Large intestine (tissue), 12 donors: ENCODE measurements at places on chromosomes 1 and 21. TPM values are rescaled to one million over a fixed set of nuclear protein-coding genes. Genes with fewer than 3 reads are reported as not detected.

Gene GPR61
- 0.93 TPM for polyA plus RNA-seq

Gene CLCA4
- polyA plus RNA-seq: 0.04 TPM

Gene FAM163A
- polyA plus RNA-seq: 5.5 TPM

Gene SMAP2
- 21.6 TPM for polyA plus RNA-seq

Gene ARHGEF2
- polyA plus RNA-seq: 51.2 TPM

Gene FAM167B
- 2.8 TPM for polyA plus RNA-seq

Gene KCTD3
- 72.0 TPM for polyA plus RNA-seq

GRCh38 chr1:198449727-198450433, 90.6 kb downstream of the ATP6V1G3 start:
- H3K27ac ChIP-seq: no peak overlapping the region
- no peak for DNase-seq
- H3K4me3 ChIP-seq: no peak overlapping the region
- H3K36me3 ChIP-seq: no peaks in the 10 kb centered on the region

GRCh38 chr1:55702064-55702463, 486.9 kb upstream of the USP24 start:
- H3K4me1 ChIP-seq: no peaks in the 10 kb centered on the region
- DNase-seq: peak; percentile 31
- no peaks in the 10 kb centered on the region for H3K36me3 ChIP-seq
- H3K27ac ChIP-seq: no peak overlapping the region
- H3K27me3 ChIP-seq: no peaks in the 10 kb centered on the region
- H3K4me3 ChIP-seq: no peak overlapping the region

DNA sequence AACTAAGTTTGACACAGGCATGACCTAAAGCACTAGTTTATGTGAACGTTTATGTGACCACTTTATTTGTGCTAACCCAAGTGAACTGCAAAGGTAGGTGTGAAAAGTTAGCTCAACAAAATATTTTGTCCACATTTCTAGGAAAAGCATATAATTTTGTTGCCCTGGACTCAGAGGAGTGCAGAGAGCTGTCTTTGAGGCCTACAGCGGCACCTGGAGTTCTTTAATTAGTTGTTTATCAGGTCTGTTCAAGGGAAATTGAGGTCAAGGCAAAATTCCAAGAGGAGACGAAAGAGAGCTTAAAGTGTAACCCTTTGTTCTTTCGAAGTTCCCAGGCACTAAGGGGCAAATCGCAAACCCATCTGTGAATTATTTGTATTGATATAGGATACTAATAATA, 1.3 kb downstream of the GIPC2 start:
- peak overlapping the region; percentile 77 for H3K4me3 ChIP-seq
- no peak for DNase-seq
- H3K27ac ChIP-seq: peak overlapping the region; percentile 93
- H3K4me1 ChIP-seq: peaks cover 20% of the 10 kb centered on the region
- H3K36me3 ChIP-seq: no peaks in the 10 kb centered on the region

DNA sequence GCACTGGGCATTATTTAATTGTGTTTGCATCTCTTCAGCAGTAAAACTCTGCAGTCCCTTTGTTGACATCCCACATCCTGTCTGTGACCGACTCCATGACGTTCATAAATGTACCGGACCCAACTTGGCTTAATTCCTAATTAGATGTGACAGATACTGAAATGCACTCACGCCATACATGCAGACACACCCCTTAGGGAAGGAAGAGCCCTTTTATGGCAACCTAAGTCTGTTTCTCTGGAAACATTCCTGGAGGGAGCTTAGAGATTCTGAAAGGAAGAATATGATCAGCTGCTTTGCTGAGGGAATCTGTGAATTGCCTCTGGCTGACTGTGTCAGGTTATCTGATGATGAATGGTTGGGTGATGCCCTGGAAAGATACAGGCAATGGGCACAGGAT, 33.4 kb downstream of the ADAMTS5 start:
- no peak overlapping the region for H3K27ac ChIP-seq
- H3K36me3 ChIP-seq: peaks cover 7% of the 10 kb centered on the region
- H3K27me3 ChIP-seq: no peaks in the 10 kb centered on the region
- no peaks in the 10 kb centered on the region for H3K4me1 ChIP-seq
- H3K4me3 ChIP-seq: no peak overlapping the region
- peak; percentile 15 for DNase-seq

DNA sequence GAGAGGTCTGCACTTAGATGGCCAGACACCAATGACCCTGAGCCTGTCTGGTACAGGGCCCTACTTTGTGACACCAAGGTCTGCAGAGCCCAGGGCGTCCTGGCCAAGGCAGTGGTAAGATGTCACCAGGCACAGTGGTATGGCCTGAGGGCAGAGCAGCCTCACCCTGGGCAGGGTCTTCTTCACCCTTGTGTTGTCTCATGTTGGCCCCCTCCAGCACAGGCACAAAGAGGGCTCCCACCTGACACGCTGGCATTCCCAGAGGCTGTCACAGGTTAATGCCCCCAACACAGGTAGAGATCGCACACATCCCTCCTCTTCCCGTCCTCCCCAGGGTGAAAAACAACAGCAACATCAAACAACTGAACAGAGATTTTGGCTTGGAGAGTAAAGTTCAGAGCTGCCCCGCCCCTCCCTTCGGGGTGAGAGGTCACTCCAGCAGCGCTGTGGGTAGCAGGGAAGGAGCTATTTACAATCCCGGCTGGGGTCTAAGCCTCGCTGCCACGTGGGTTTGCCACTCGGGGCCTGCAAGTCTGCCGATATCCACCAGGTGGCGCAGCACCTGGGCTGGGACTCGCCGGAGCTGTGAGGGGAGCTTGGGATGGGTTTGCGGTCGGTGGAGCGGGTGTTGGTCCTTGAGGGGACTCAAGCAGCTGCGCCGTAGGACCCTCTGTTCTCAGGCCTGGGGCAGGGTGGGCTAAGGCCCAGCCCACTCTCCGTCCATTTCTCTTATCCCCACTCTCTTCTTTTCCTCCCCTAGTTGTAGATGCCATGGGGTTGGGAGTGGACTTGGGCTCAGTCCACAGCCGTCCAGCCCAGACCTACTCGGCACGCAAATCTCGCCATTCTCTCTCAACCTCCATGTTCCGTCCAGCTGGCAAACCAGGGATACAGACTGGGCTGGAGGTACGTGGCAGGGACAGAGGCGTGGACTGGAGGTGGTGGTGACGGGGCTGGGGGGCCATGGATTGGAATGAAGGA, 12.7 kb downstream of the EFNA3 start:
- peaks cover 20% of the 10 kb centered on the region for H3K4me1 ChIP-seq
- no peak overlapping the region for H3K27ac ChIP-seq
- H3K27me3 ChIP-seq: no peaks in the 10 kb centered on the region
- peak; percentile 79 for DNase-seq
- no peak overlapping the region for H3K4me3 ChIP-seq

DNA sequence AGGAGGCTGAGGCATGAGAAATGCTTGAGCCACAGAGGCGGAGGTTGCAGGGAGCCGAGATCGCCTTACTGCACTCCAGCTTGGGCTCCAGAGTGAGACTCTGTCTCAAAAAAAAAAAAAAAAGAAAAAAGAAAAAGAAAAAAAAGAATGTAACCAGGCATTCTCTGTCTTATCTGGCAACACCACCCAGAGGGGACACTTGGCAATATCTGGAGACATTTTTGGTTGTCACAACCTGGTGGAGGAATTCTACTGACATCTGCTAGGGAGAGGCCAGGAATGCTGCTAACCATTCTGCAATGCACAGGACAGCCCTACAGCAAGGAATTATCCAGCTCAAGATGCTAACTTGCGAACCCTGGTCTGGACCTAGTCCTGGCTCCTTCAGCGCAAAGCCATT, 2.3 kb upstream of the CNR2 start:
- DNase-seq: no peak
- H3K4me1 ChIP-seq: peaks cover 18% of the 10 kb centered on the region
- no peak overlapping the region for H3K27ac ChIP-seq
- no peaks in the 10 kb centered on the region for H3K27me3 ChIP-seq

DNA sequence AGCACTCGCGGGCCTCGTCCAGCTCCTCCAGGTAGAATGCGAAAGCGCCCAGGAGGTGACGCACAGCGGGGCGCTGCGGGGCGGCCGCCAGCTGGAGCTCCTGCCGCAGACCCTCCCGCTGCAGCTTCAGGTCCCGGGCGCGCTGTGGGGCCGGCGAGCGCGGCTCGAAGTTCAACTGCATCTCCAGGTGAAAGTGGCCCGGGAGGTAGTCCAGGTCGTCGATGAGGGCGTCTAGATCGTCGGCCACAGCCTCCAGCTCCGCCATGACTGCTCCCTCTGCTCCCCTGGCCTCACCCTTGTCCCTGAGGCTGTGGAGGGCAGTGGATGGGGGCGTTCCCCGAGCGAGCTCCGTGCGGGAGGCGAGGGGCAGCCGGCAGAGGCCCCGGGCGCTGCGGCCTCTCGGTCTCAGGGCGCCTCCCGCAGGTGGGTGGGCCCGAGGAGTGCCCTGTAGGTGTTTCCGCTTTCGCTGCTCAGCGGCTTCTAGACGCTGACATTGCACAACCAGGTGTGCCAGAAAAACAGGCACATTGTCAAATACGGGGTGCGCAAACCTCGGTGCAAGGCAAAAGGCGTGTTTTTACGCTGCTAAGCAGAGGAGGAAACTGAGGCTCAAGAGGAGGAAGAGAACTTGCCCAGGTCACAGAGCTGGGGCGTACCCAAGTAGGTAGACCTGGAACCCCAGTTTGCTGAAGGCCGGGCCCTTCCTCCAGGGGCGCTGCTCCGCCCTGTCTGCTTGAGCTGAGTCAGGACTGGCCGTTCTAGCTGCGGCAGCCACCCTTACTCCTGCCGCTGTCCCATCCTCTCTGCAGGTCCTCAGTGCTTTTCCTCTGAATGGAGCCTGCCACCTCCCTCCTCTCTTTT, at the start of gene TTC22:
Gene TTC22, minus strand, starts transcription at position 425 of the 861 bp plus-strand sequence. Its CDS starts 160 bp downstream, at position 265.
- no peaks in the 10 kb centered on the region for H3K36me3 ChIP-seq
- peaks cover 53% of the 10 kb centered on the region for H3K4me1 ChIP-seq
- no peaks in the 10 kb centered on the region for H3K27me3 ChIP-seq
- H3K27ac ChIP-seq: peak within 1 kb of the TSS; percentile 98

DNA sequence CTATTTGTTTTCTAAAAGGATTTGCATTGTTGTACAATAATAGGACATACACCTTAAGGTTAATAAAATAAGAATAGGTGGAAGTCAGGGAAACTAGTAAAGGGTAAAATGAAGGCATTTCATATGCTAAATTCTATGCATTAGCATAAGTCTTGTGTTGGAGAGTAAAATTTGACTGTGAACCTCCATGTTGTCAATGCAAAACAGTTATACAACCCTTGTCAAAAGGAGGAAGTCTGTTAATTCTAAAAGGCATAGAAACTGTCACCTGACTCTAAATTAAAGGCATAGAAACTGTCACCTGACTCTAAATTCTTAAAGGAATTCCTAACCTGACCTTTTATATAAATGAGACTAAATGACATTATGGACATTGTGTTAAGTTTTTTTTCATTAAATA, 291.8 kb downstream of the OLFM3 start:
- no peak overlapping the region for H3K27ac ChIP-seq
- H3K4me1 ChIP-seq: no peaks in the 10 kb centered on the region
- no peaks in the 10 kb centered on the region for H3K27me3 ChIP-seq
- no peak overlapping the region for H3K4me3 ChIP-seq
- DNase-seq: no peak

GRCh38 chr1:186291271-186291670, 83.8 kb downstream of the TPR start:
- H3K4me3 ChIP-seq: no peak overlapping the region
- DNase-seq: no peak
- no peaks in the 10 kb centered on the region for H3K36me3 ChIP-seq
- H3K27ac ChIP-seq: no peak overlapping the region
- no peaks in the 10 kb centered on the region for H3K4me1 ChIP-seq

- H3K4me1 ChIP-seq: peaks cover 3% of the 10 kb centered on the region
- no peak for DNase-seq
- no peaks in the 10 kb centered on the region for H3K36me3 ChIP-seq
These were observed 2.0 kb downstream of the ASCL5 start for GRCh38 chr1:201125019-201125418.

GRCh38 chr1:20552728-20553445, 514 bp downstream of the FAM43B start:
- no peak overlapping the region for H3K27ac ChIP-seq
- DNase-seq: no peak
- H3K36me3 ChIP-seq: no peaks in the 10 kb centered on the region

DNA sequence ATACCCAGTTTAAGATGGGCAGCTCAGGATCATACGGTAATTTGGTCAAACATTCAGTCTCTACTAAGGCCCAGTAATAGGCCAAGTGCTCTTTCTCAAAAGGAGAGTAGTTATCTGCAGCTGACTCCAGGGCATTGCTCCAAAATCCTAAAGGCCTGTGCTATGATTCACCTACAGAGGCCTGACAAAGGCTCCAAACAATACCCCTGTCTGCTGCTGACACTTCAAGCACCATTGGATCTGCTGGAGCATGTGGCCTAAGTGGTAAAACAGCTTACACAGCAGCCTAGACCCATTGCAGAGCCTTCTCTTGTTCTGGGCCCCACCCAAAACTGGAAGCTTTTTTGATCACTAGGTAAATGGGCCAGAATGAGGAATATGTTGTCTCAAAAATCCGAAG, 22.8 kb downstream of the SLAMF7 start:
- H3K4me3 ChIP-seq: no peak overlapping the region
- H3K4me1 ChIP-seq: no peaks in the 10 kb centered on the region
- H3K27me3 ChIP-seq: no peaks in the 10 kb centered on the region
- no peak overlapping the region for H3K27ac ChIP-seq
- DNase-seq: no peak

DNA sequence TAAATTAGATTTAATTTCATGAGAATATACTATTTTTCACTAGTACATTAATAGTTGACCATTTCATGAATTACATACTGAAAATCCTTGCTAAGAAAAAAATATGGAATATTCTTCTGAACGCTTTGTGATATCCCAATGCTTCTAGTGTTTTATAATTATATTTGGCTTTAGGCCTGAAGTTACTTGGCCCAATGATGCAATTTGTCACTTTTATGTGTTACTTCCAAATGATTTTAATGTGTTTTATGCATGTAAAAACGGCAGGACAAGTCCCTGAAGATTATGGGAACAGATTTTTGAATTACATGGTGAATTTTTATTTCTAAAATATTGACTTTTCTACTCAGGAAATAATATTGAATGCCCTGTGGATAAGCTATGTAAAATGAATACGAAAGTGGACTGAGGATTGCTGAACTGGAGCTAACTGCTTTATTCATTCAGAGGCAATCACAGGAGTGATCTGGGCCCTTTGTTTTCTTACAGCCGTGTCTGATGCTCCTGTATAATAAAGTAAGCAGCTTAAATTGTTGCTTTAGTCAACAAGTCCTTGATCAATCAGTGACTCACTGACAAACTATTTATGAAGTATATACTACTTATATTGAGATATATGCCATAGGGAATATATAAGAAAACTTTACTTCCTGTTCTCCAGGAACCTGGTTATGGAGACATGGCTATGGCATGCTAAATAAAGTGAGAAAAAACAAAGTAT, 543.0 kb upstream of the RGS18 start:
- H3K4me3 ChIP-seq: no peak overlapping the region
- no peaks in the 10 kb centered on the region for H3K4me1 ChIP-seq

DNA sequence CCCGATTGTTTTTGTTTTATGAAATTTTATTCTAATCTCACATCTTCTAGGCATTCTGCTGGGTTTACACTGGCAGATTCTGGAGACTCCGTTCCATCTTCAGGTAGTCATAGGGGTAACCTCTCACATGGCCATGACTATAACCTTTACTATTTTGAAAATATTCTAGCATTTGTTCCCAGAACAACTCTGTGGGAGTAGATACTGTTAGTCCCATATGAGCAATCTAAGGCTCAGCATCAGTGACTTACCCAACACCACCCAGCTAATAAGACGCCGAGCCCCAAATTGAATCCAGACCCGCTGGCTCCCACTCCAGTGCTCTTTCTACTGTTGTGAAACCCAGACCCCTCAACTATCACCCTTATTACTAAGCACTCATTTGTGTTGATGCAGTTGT, 9.8 kb downstream of the ADAMTS4 start:
- H3K4me3 ChIP-seq: no peak overlapping the region
- H3K4me1 ChIP-seq: no peaks in the 10 kb centered on the region
- no peak overlapping the region for H3K27ac ChIP-seq
- no peak for DNase-seq
- H3K36me3 ChIP-seq: no peaks in the 10 kb centered on the region
